T-helper 17 cell (primary cell): ENCODE measurements at places on chromosomes 3 and 15. TPM values are rescaled to one million over a fixed set of nuclear protein-coding genes. Genes with fewer than 3 reads are reported as not detected.
A peak's percentile ranks its signal among the peaks of the same experiment; 100 is the strongest.

DNA sequence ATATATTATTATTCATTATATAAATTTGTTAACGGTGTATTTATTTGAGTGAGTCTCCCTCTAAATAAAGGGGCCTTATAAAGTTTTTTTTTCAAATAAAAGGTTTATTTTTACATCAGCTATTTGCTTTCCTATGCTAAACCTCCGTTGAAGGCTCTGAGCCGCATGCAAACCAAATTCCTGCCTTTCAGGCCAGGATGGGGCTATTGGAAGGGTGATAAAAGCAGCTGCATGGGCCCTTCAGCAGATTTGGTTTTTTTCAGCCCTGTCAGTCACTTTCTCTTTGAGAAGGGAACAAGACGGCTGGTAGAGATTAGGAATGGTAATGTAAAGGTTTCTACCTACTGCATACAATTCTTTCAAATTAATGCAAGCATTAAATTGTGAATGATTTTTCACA lies 244.2 kb downstream of the WNT5A start:
- H3K36me3 ChIP-seq, result no peaks in the 10 kb centered on the region
- no peaks in the 10 kb centered on the region for H3K4me1 ChIP-seq
- H3K27ac ChIP-seq, result no peak overlapping the region
- no peak overlapping the region for H3K4me3 ChIP-seq
- H3K27me3 ChIP-seq, result no peaks in the 10 kb centered on the region

DNA sequence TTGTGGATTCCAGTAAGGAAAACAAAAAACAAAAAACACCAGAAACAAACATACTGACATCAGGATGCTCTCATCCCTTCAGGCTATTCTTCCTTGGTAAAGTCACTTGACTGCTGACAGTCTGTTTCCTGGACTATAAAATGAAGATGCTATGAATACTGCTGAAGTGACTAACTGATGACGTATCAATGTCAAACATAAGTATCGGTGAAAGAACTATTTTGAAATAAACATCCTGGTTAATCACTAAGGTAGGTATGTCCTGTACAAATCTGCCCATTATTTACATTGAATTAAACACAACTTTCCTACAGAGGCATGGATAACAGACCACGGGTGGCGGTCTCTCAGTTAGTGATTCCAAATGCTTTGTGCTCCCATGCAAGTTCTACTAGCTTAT lies 45.9 kb downstream of the CHAC1 start:
- no peak for DNase-seq

The SLC30A4 gene
- 2.4 TPM for total RNA-seq

- H3K4me1 ChIP-seq, result peaks cover 25% of the 10 kb centered on the region
- H3K27ac ChIP-seq, result peak overlapping the region; percentile 90
- peak overlapping the region; percentile 21 for H3K4me3 ChIP-seq
- no peak for DNase-seq
- peaks cover 2% of the 10 kb centered on the region for H3K36me3 ChIP-seq
These were observed 1.4 kb upstream of the PDHB start for GRCh38 chr3:58434990-58435389.

DNA sequence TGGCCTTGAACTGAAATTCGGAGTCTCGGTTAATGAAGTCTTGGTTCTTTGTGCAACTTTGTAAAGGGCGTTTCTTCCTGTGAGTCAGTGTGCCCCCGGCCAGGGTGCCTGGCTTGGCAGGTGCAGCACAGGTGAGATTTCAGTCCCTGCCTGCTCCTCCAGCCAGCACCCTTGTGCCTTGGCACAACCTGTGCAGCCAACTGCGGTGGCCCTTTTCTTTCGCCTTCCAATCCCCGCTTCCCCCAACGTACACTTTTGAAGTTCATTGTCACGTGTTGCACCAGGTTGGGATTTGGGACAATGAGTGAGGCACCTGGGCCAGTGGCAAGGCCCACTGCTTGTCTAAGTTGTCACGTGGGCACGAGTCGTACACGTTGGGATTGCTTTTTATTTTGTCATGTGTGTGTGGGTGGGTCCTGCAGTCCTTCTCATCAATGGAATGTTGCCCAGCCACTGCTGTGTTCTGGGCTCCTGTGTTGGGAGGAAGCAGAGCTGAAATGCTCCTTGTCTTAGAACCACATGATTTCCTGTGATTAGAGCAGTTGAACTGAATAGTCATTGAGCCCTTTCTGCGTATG lies 242.9 kb upstream of the BHLHE40 start:
- DNase-seq, result no peak
- H3K4me3 ChIP-seq, result peak overlapping the region; percentile 49
- no peaks in the 10 kb centered on the region for H3K36me3 ChIP-seq
- peaks cover 49% of the 10 kb centered on the region for H3K4me1 ChIP-seq

- H3K4me3 ChIP-seq, result no peak overlapping the region
- DNase-seq, result no peak
- no peak overlapping the region for H3K27ac ChIP-seq
These were observed 50.8 kb upstream of the MUC13 start for GRCh38 chr3:124985349-124985748.

The TMEM212 gene
- total RNA-seq, result not detected

GRCh38 chr3:158470944-158471638 lies 99.9 kb upstream of the MLF1 start:
- H3K27ac ChIP-seq, result no peak overlapping the region
- no peaks in the 10 kb centered on the region for H3K27me3 ChIP-seq

The SI gene
- total RNA-seq, result not detected

The PLA2G4D gene
- not detected for total RNA-seq

- peaks cover 15% of the 10 kb centered on the region for H3K27me3 ChIP-seq
- DNase-seq, result no peak
- no peaks in the 10 kb centered on the region for H3K4me1 ChIP-seq
- no peak overlapping the region for H3K27ac ChIP-seq
- no peak overlapping the region for H3K4me3 ChIP-seq
- no peaks in the 10 kb centered on the region for H3K36me3 ChIP-seq
These were observed 69.7 kb downstream of the SCN5A start for GRCh38 chr3:38579551-38580449.
